Activated CD8-positive, alpha-beta T cell treated with anti-CD3 and anti-CD28 coated beads for 36 hours (primary cell): ENCODE measurements at places on chromosomes 11 and 22. TPM values are rescaled to one million over a fixed set of nuclear protein-coding genes. Genes with fewer than 3 reads are reported as not detected.
A peak's percentile ranks its signal among the peaks of the same experiment; 100 is the strongest.

DNA sequence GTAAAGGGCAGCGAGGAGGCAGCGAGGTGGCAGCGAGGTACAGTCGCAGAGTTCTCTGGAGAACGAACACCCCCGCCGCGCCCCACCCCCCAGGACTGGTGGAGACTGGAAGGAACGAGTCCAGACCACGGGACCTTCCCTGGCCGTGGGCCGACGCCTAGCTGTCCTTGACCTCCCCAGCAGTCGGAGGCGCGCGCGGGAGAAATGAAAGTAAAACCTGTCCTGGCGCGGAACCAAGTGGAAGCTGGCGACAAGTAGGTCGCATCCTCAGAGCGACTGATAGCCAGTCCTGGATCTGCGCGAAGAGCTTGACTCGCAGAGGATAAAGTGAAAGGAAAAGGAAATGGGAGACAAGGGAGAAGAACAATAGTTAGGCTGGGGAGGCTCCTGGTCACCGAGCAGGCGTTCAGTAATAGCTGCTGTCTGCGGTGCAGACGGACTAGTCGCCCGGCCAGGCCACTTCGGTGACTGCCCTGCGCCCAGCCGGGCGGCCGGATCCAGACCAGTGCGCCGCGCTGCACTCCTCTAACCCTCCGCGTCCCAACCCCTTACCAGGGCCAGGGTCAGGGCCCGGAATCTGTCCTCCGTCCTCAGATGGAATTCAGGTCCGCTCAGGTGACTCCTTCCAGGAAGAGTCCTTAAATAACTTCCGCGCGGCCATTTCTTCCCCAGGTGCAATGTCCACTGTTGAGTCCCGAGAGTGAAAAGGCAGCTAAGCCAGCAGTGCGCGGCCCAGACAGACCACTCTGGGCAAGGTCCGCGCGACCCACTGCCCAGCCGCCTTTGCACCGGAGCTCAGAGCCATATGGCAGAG, 1.9 kb upstream of the ADM start:
- peak; percentile 75 for DNase-seq

- no peak for DNase-seq
Measured at GRCh38 chr11:7473717-7474116, 11.6 kb upstream of the OLFML1 start.

GRCh38 chr11:46718155-46719019, 626 bp upstream of the F2 start:
- DNase-seq: no peak

DNA sequence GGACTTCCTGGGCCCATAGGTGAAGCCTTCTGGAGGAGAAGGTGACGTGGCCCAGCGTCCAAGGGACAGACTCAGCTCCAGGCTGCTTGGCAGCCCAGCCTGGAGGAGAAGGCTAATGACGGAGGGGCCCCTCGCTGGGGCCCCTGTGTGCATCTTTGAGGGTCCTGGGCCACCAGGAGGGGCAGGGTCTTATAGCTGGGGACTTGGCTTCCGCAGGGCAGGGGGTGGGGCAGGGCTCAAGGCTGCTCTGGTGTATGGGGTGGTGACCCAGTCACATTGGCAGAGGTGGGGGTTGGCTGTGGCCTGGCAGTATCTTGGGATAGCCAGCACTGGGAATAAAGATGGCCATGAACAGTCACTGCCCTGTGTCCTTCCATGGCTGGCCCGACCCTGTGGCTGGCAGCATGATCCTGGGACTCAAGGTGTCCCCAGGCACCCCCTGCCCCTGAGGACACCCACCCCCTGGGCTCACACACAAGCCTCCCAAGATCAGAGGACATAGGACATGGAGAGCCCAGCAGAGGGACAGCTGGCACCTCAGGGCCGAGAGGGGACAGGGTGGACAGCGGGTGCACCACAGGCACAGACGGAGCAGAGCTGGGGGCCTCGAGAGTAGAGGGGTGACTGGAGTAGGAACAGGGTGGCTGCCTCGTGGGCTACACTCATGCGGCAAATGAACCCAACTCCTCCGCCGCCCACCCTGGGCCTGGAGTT, 10.1 kb downstream of the SIGIRR start:
- DNase-seq: no peak

The TEF gene
- total RNA-seq: 2.0 TPM

GRCh38 chr11:10308201-10308954, 3.5 kb downstream of the ADM start:
- no peak for DNase-seq
